Naive thymus-derived CD8-positive, alpha-beta T cell (primary cell): ENCODE measurements at places on chromosomes 6 and 20.
A peak's percentile ranks its signal among the peaks of the same experiment; 100 is the strongest.

- DNase-seq, result peak; percentile 37
These were observed 13.6 kb downstream of the IP6K3 start for GRCh38 chr6:33732817-33733708.

GRCh38 chr6:156879186-156879585 lies 102.0 kb downstream of the ARID1B start:
- no peak for DNase-seq

- no peak for DNase-seq
These were observed 16.6 kb downstream of the HLA-A start for GRCh38 chr6:29958921-29959320.

- no peak for DNase-seq
These were observed 6.4 kb upstream of the PNPLA1 start for GRCh38 chr6:36263390-36264000.

GRCh38 chr6:137369136-137369535 lies 125.1 kb downstream of the OLIG3 start:
- DNase-seq, result no peak
